ENCODE measurements at places on chromosomes 12 and 14.

DNA sequence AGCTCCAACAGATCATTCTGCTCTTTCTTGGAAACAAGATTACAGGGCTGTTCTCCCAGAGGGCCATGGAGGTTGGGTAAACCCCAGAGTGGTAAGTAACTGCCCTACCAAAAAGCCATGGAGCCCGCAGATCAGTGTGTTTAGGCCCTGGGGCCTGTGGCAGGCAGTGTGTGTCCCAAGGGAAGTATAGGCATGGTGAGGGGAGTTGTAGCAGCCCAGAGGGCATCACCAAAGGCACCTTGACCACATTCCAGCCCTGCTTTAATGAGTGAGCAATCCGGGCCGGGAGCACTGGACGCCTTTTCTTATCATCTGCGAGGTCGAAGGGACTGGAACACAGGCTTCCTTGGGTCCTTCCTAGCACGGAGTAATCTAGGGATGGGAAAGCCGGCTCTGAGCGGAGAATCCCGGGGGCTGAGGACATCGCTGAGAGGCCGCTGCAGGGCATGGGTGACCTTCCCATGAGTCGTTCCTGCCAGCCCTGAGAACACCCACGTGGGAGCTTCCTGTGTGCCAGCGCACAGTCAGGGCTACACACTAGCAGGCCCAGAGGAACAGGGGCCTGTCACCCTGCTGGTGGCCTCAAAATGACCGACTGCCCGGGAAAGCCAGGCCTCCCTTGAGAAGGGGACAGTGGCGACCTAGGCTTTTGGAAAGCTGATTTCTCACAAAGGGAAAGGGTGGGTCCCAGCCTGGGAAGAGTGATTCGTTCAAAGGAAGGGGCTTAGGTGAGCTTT is 91.3 kb downstream of the NINJ2 start:
- no peak for DNase-seq

- DNase-seq: no peak
These were observed 21.4 kb downstream of the ZNF268 start for GRCh38 chr12:133202493-133203343.

DNA sequence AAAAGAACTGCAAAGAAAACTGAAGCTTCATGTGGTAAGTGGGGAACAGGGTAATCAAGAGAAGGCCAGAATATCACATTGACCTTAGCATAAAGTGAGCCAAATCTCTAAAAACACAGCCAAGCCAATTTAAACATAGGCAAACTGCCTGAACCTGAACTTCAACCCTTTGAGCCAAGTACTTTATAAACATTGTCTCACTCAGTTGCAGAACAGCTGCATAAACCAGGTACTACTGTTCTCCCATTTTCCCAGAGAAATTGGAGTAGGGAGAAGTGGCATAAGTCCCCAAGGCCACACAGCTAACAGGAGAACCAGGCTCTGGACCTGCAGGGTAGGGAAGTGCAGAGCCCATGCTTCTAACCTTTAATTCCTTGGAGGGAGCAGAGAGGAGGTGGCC is 30.4 kb upstream of the FKBP4 start:
- no peak for DNase-seq

DNA sequence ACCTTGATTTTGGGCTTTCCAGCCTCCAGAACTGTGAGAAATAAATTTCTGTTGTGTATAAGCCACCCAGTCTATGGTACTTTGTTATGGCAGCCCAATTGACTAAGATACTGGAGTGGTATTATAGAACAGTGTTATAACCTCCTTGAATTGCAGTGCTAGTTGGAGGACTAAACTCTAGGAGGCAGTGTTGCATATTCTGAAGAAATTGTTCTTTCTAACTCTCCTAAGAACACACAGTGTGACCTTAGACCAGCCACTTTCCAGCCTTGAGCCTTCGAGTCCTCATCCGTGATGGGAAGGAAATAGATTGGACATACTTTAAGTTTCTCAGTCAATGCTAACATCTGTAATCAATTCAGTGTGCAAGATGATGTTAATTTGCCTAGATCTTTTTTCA is 22.4 kb upstream of the LRRC10 start:
- DNase-seq: no peak

GRCh38 chr12:18824287-18824686 is 86.4 kb downstream of the CAPZA3 start:
- no peak for DNase-seq

DNA sequence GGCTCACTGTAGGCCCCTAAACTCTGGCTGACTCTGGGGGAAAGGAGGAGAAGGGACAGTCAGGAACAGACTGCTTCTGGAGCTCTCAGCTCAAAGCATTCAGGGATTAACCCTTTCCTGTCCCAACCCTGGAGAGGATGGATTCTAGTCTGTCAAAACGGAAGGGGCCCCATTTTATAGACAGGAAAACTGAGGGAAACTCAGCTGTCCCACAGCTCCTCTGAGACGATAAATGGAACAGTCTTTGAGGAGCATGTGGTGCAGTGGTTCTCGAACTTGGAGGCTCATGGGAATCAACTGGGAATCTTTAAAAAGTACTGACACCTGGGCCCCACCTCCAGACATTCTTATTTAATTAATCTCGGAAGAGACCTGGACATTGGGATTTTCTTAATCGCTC is 23.7 kb downstream of the SRRM4 start:
- no peak for DNase-seq

- no peak for DNase-seq
These were observed 54.2 kb upstream of the GPATCH2L start for GRCh38 chr14:76097547-76097946.

DNA sequence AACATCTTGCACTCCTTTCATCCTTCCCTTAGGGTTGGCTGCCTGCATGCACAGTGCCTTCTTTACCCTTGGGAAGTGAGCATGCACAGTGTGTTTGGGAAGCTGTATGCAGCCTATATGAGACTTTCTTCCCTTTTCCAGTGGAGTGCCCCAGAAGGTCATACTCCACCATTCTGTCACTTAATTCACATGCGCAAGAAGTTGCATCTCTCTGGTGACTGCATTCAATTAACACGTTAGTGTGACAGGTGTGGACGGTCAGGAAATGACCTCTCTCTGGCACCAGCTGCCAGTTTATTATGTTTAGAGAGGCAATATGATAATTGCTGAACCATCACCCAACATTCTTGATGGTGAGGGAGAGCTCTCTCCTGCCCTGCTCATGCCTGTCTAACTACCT is 770.0 kb downstream of the FLRT2 start:
- no peak for DNase-seq

DNA sequence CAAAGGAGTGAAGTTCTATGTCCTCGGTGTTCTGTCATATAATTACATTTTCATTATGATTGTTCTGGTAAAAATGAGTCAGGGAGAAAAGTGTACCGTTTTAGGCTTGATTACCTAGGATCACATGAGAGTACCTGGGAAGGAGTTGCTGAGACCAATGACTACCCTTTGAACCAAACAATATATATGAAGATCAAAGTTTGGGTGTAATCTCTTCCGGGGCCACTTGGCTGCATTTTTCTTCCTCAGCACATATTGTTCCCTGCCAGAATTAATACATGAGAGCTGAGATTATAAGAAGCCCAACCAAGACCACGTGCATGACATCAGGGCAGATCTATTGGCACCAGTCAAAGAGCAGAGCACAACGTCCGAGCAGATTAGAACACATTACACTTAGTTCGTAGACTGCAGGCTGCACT is 41.1 kb upstream of the DHRS7 start:
- DNase-seq: no peak

- DNase-seq: no peak
These were observed 9.5 kb downstream of the RNASE11 start for GRCh38 chr14:20578325-20578724.

DNA sequence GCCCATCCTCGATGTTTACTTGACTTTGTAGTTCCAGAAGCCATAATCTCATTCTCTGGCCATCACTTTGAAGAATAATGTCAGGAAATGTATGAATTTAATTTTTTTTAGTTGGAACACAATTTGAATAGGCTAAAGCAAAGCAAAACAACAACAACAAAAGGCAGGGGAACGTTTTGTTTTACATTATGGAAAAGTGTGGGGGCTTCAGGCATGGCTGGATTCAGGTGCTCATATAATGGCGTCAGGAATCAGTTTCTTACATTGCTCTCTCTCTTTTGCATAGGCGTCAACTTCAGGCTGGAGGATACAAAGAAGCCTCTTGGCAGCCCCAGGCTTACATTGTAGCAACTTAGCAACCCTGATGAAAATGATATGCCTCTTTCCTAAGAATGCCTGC is 13.1 kb upstream of the RPH3A start:
- no peak for DNase-seq

DNA sequence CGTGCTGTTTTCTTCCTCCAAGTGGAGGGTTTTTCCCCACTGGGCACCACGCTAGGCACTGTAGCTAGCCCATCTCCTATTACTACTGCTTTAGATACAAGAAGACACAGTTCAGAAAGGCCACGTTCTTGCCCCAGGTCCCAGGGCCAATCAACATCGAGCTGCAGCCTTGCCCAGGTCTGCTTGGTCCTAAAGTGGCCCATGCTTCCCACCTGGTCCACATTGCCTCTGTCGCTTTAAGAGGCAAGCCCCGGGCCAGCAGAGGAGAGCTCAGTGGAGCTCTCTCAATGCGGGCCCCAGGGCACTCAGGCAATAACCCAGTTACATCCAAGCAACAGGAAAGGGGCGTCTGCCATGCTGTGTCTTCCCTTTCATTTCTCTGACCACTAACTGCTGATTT is 148.1 kb downstream of the CALM1 start:
- no peak for DNase-seq
